ENCODE measurements at places on chromosomes 4 and X.

- no peak for DNase-seq
Measured at GRCh38 chrX:52368368-52369055, at the start of gene XAGE2. Gene XAGE2 (plus strand): TSS chrX:52369021. CDS start chrX:52370015, 994 bp downstream.

DNA sequence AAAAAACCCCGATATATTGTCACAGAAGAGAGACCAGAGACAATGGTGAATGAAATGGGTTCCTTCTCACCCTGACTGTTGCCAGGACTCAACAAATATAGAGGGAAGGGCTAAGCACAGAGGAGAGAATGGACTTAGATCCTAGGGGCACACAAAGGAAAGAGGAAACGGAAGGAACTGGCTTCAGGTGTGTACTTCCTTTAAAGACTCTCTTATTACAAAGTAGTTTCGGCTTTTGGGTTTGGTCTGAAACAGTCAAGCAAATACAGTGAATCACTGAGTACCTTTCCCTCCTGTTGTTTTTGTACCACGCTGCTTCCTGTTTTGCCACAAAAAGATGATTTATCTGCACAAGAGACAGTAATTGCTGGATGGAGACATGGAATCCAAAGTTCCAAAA is 46.1 kb upstream of the S100G start:
- no peak for DNase-seq

- DNase-seq = no peak
Measured at GRCh38 chr4:54215379-54216077, 13.6 kb upstream of the PDGFRA start.

- no peak for DNase-seq
Measured at GRCh38 chr4:7970361-7970946, 30.8 kb upstream of the AFAP1 start.

DNA sequence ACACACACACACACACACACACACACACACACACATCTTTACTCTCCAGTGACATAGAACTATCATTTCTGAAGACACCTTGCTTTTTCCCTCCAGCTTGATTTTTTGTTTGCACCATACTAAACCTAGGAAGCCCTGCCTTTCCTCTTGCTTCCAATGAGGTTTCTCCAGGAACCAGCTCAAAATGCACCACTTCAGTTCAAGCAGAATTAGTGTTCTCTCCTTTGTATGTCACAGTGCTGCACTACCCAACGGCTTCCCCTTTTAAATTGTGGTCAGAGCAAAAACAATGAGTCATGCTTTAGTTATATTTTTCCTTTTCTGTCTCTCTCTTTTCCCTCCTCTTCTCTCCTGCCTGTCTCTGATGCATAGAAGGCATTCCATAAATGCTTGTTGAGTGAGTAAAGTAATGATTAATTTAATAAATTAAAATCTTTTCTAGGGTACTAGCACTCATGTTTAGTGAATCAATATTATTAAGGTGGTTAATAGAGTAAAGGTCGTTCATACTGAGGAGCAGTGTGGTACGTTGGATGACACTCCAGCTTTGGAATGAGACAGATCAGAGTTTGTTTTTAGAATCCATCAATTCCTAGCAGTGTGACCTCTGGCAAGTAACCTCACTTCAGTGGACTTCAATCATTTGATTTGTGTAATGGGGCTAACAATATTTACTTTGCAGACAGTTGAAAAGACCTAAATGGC is 5.9 kb downstream of the RTL3 start:
- no peak for DNase-seq

GRCh38 chr4:163665521-163666331 is 171.2 kb downstream of the TMA16 start:
- DNase-seq = no peak

DNA sequence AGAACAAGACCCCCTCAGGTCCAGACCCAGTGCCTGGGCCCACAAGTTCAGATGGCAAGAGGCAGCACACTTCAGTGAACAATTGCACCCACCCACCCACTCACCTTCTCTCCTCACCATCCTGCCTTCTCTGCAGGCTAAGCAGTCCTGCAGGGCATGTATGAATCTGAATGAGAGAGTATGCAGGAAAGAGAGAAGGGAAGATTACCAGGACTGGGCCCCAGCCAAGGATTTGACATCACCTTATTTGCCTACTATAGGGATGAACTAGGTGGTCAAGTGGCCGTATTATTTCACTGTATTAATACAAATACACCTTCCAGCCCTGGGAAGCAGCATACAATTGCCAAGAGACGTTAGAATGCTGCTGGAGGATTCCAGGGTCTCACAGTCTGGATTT is 2.1 kb upstream of the ZNF141 start:
- no peak for DNase-seq

DNA sequence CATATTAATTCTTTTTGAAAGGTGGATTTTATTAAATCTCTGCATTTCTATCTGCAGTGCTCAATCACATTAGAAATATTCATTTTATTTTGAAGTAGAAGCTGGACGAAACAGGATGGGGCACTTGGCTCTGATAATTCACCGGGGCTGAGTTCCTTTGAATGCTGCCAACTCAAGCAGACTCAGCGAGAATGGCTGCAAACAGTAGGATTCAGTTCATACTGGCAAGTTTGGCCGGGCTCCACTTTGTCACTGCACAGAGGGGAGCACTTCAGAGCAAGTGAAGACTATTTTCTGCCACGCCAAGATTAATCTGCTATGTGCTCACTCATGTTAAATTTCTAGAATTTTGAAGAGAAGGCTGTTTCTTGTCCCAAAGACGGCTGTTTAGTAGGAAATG is 30.7 kb upstream of the KLHL8 start:
- DNase-seq = no peak

All from activated naive CD4-positive, alpha-beta T cell treated with Interleukin-2 at 50 U/mL for 16 hours (primary cell).